ENCODE measurements at places on chromosomes 6 and 20.

GRCh38 chr6:33851959-33852358 lies 48.2 kb upstream of the MLN start:
- DNase-seq, result no peak

- DNase-seq, result no peak
Measured at GRCh38 chr6:75098709-75099108, 107.1 kb downstream of the COL12A1 start.

DNA sequence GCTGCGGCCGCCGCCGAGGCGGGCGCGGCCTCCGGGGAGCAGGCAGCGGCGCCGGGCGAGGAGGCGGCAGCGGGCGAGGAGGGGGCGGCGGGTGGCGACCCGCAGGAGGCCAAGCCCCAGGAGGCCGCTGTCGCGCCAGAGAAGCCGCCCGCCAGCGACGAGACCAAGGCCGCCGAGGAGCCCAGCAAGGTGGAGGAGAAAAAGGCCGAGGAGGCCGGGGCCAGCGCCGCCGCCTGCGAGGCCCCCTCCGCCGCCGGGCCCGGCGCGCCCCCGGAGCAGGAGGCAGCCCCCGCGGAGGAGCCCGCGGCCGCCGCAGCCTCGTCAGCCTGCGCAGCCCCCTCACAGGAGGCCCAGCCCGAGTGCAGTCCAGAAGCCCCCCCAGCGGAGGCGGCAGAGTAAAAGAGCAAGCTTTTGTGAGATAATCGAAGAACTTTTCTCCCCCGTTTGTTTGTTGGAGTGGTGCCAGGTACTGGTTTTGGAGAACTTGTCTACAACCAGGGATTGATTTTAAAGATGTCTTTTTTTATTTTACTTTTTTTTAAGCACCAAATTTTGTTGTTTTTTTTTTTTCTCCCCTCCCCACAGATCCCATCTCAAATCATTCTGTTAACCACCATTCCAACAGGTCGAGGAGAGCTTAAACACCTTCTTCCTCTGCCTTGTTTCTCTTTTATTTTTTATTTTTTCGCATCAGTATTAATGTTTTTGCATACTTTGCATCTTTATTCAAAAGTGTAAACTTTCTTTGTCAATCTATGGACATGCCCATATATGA lies 3.2 kb downstream of the MARCKS start:
- no peak for DNase-seq

DNA sequence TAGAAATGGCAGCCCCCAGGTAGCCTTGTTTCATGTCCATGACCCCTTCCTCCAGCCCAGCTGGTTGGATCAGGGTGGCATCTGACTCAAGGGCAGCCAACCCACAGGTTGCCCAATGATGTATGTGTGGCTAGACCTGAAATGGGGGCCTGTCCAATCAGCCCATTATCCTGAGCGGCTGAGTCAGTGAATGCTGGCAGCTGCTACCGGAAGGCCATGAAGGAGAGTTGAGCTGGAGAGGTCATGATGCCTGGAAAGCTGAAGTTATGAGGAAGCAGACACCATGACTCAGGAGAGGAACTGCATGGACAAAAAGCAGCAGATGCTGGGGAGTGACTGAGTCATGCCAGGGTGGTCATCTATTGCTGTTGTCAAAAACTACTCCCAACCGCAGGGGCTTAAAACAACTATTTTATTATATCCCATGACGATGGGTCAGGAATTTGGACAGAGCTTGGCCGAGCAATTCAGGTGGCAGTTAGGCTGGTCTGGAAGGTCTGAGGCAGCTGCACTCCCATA lies 67.3 kb downstream of the MDGA1 start:
- DNase-seq, result no peak

- no peak for DNase-seq
Measured at GRCh38 chr6:3359101-3359752, 97.6 kb downstream of the SLC22A23 start.

DNA sequence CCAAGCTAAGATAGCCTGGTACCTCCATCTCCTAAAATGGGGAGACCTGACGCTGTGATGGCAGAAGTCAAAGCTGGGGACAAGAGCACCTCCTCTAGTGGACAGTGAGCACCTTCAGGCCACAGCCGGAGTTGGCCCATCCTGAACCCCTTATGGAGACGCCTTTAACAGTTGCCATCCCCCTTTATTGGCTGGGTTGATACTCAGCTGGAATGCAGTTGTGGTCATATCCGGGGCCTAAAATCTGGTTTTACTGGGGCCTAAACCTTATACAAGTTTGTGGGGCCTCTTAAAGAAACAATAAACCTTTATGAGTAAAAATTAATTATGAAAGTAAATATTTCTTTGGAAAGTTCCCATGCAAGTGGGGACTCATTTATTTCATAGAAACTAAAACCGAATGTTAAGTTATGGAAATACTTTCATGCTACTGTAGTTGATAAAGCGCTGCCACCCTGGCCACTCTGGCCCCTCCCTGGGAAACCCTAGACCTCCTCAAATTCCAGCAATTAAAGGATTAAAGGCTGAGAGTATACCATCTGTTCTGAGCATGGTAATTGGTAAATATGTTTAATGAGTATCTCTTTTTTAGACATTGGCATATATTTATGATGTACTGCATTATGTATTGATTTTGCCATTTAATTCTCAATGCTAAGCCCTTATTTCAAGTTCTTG lies 95.1 kb upstream of the SASH1 start:
- DNase-seq, result no peak

GRCh38 chr6:7148100-7148822 lies 40.5 kb downstream of the RREB1 start:
- DNase-seq, result no peak

DNA sequence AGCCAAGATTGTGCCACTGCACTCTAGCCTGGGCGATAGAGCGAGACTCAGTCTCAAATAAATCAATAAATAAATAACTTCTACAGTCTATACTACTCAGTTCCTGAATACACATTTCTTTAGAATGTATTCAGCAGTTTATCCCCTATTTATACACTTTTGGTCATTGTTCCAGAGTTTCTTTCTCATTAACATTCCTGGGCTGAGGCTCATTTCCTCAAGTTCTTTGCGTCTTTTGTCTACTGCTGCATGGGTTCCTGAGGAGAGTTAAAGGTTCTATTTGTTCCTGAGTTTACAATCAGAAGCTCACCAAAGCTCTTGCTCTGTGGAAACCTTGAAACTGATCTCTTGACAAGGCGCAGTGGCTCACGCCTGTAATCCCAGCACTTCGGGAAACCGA lies 37.7 kb upstream of the SASH1 start:
- DNase-seq, result no peak

DNA sequence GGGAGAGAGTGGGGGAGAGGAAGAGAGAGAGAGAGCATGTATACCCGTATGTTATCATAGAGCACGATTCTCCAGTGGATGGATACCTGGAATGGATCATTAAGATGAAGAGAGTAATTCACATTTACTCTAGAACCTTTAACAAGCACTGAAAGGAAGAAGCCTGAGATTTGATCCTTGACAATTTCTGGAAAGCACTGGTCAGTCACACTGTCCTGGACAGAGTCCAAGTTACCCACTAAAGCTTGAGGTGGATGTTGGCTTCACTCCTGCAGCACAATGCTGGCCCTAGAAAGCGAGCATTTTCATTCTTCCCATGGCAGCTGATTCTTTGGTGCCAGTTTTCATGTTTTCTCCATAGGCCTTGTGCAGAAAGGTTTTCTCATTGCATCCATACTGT lies 25.6 kb downstream of the NFYA start:
- DNase-seq, result no peak

GRCh38 chr6:16388488-16388887 lies 150.1 kb downstream of the GMPR start:
- DNase-seq, result no peak

DNA sequence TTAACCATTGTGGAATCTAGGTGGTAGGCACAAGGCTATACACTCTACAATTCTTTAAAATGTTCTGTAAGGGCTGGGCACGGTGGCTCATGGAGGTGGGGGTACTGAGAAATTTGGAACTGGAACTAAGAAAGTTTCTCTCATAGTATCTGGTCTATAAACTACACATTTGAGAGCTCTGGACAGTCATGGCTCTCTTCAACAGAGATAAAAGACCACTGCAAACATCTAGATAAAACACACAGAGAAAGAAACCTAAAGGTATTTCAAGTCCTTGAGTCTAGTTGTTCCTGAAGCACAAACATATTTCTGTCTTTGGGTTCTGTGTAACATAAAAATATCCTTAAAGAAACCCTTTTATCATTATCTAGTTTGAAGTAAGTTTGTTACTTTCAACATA lies 35.2 kb downstream of the ILRUN start:
- no peak for DNase-seq

DNA sequence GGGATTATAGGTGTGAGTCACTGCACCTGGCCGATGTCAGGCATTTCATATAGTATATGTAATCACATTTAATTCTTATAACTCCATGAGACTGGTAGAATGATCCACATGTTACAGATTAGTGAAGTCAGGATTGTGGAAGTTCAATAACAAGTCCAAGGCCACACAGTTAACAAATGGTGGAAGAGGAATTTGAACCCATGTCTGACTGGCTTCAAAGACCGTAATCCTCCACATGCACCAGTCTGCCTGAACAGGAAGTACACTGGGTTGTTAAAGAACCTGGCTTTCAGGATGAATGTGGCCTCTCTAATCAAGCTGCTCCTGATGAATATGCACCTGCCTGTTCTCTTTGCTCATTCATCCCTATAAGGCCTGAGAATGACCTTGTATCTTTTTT lies 122.0 kb upstream of the HDAC2 start:
- no peak for DNase-seq

DNA sequence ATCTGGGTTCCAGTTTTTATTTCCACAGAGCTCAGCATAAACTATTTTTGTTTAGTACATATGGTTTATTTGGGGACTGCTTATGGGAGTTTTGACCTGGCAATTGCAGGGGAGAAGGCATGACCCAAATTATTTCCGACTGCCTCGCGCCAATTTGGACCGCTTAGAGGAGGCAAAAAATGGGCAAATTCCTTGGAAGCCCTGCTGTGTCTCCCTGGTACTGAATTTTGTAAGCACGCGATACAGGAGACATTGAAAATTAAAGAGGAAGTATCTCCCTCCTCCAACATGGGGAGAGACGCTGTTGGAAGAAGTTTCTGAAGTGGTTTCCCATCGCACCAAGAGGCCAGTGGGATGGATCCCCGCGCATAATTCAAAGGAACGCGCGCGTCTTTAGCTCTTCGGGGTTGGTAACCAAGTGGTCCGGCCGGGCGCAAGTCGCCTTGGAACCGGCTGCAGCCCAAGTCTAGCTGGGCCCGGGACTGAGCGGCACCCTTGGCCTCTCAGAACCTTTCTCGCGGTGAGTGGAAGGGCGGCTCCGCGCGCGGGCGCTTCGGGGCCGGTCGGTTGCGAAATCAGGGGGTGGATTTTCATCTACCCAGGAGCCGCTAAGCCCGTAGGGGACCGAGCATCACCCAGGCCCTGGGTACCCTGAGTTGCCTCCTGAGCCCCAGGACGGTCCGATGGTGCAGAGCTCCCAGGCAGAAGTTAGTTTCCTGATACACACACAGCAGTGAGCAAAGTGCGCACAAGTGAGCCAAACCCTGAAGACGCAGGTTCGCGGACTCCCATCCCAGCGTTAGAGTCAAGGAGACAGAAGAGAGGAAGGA lies 6.2 kb downstream of the NKX2-2 start:
- no peak for DNase-seq

DNA sequence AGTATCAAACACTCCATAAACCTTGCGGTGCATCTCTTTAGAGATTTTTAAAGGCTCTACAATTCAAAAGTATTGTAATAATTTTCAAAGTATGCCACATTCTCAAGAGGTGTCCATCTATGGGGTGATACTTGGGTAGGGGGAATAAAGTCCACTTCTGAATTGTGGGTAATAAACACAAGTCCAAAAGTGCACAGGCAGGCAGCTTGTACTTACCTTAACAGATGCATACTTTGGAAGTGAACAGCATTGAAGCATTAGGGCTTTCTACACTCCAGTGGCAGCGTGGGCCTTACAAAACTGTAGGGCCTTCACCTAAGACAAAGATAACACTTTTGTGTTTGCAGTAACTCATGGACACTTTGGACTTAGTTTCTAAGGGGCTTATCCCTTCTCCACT lies 58.6 kb downstream of the AIG1 start:
- no peak for DNase-seq

- no peak for DNase-seq
Measured at GRCh38 chr6:33875696-33876095, 71.9 kb upstream of the MLN start.

- DNase-seq, result no peak
Measured at GRCh38 chr6:28296520-28297060, 15.2 kb downstream of the PGBD1 start.

- DNase-seq, result no peak
Measured at GRCh38 chr6:30886897-30887255, 2.6 kb downstream of the DDR1 start.

DNA sequence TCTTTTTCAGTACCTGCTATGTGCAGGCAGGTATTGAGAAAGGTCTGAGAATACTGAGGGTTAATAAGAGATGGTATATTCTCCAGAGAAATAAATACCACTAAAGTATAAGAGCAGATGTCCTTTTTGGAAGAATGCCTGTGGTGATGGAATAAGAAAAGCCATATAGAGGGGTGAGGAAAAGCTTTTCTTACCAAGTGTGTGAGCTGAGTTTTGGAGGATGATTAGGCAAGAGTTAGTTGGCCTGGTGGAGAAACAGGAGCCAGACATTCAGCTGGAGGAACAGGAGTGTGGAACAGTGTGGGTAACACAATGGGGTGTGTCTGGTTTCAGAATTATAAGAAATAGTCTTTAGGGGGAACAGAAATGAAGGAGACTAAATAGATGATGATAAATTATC lies 19.9 kb downstream of the ZNF451 start:
- DNase-seq, result no peak

DNA sequence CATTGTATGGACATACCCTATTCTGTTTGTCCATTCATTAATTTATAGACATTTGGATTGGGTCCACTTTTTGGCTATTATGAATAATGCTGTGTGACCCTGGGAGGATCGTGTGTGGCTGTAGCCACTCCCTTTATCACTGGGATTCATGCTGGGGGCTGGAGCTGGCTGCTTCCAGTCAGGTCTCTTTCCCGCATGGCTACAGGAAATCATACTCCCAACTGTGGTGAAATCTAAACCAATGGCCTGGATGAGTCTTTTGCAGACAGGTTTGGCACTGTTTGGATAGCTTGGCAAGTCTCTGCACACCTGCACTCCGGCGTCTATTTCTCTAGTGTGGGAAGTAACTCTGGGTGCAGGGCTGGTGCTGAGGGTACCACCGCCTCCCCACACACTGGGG lies 80.4 kb downstream of the RIN2 start:
- DNase-seq, result no peak

- DNase-seq, result no peak
Measured at GRCh38 chr6:166743406-166744222, 116.6 kb upstream of the RPS6KA2 start.

- no peak for DNase-seq
Measured at GRCh38 chr20:47318027-47318585, 38.4 kb downstream of the ZMYND8 start.

- no peak for DNase-seq
Measured at GRCh38 chr6:125294925-125295324, 6.8 kb downstream of the HDDC2 start.

- DNase-seq, result no peak
Measured at GRCh38 chr6:1917626-1918371, 308.1 kb downstream of the FOXC1 start.

Measured in NCI-H774 (cell line).